ENCODE measurements at places on chromosomes 6 and 20. TPM values are rescaled to one million over a fixed set of nuclear protein-coding genes. Genes with fewer than 3 reads are reported as not detected.

DNA sequence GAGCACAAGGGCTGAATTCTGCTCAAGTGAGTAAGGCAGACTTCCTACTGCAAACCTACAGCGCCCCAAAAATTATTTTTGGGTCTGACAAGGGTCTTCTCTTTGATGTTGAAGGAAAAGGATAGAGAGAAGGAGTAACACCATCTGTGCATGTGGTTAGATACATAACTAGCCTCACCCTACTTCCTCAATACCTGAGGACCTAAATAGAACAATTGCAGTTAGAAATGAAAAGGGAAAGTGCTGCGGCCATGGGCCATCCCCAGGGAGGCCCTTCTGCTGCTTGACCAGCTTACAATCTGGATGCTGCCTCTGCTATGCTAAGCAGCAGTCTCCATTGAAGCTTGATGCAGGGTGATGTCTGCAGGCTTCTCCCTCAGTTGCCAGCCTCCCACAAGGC is 63.2 kb upstream of the ARMH2 start:
- peak overlapping the region; percentile 78 for H3K27ac ChIP-seq
- H3K4me3 ChIP-seq: no peak overlapping the region
- no peak for DNase-seq
- no peaks in the 10 kb centered on the region for H3K27me3 ChIP-seq

- H3K27me3 ChIP-seq: no peaks in the 10 kb centered on the region
- no peaks in the 10 kb centered on the region for H3K36me3 ChIP-seq
- no peak overlapping the region for H3K27ac ChIP-seq
- H3K4me3 ChIP-seq: no peak overlapping the region
- no peak for DNase-seq
Measured at GRCh38 chr6:67642582-67642981, 992.5 kb upstream of the ADGRB3 start.

RSPH4A gene
- 0.18 TPM for total RNA-seq

OR2H2 gene
- not detected for total RNA-seq

DNA sequence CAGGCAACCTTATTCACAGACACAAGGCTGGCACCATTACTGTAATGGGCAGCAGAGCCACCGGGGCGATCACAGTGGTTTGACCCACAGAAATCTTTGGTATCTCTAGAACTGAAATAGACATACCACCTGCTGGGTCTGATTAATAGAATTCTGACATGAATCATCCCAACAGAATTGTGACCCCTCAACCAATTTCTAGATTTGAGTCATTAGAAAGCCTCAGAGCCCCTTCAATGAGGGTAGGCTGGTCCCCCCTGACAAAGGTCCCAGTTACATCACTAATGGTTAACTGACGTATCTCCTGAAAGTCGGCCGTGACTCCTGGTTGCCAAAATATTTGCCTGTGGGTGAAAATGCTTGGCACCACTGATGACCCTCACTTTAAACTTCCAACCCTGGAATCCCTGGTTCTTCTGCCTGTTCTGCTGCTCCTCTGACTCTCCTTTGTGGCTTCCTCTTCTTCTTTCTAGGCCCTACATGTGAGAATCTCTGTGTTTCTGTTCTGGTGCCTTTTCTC is 124.9 kb upstream of the ARID1B start:
- no peak overlapping the region for H3K4me3 ChIP-seq
- H3K4me1 ChIP-seq: peaks cover 12% of the 10 kb centered on the region
- peaks cover 17% of the 10 kb centered on the region for H3K27me3 ChIP-seq
- H3K27ac ChIP-seq: no peak overlapping the region

GRCh38 chr6:67265996-67266921 is 1368.8 kb upstream of the ADGRB3 start:
- H3K4me3 ChIP-seq: no peak overlapping the region
- DNase-seq: no peak
- H3K36me3 ChIP-seq: no peaks in the 10 kb centered on the region
- H3K4me1 ChIP-seq: no peaks in the 10 kb centered on the region

DNA sequence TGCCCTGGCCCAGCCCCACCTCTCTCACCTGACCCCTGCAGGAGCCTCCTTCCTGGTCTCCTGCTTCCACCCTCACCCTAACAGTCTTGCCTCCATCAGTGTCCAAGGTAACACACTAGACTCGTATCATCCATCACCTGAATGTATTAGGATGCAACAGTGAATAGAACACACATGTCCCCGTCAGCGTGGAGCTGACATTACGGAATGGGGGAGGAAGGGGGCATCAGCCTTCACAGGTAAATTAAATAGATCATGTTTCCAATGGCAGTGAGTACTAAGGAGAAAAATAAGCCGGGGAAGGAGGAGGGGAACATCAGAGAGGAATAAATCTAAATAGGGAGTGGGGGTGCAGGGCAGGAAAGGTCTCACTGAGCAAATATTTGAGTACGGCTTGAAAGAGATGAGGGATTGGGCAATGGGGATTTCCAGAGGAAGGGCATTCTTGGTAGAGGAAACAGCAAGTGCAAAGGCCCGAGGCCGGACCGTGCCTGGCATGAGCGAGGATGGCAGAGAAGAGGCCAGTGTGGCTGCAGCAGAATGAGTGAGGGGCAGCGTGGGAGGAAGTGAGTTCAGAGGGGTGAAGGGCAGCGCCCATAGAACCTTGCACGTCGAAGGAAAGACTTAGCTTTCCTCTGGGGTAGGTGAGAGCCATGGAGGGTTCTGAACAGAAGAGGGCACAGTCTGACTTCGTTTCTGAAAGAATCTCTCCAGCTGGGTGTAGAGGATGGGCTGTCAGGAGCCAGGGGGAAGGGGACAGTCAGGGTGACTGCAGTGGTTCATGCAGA is 110.1 kb upstream of the PTPN1 start:
- no peak overlapping the region for H3K4me3 ChIP-seq
- H3K4me1 ChIP-seq: peaks cover 6% of the 10 kb centered on the region
- peaks cover 26% of the 10 kb centered on the region for H3K27me3 ChIP-seq
- H3K36me3 ChIP-seq: no peaks in the 10 kb centered on the region
- no peak overlapping the region for H3K27ac ChIP-seq

TRAPPC3L gene
- total RNA-seq: not detected

LY6G6F gene
- not detected for total RNA-seq

DNA sequence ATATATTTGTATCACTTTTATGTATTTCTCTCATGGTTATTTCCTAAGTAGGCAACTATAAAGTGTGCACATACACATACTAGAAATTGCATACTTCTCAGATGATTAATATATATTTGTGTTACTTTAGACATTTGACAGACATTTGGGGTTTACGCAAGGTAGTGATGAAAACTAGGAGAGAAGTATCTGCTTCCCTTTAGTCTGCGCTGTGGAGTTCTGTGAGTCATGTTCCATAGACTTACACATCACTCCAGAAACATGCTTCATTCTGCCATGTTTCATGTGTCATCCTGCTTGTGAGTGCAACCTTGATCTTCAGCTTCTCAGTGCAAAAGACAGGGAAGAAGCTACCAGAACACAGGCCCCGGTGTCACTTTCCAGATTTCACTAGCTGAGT is 200.7 kb upstream of the BMP2 start:
- no peaks in the 10 kb centered on the region for H3K27me3 ChIP-seq
- no peak for DNase-seq
- H3K4me3 ChIP-seq: no peak overlapping the region

DNA sequence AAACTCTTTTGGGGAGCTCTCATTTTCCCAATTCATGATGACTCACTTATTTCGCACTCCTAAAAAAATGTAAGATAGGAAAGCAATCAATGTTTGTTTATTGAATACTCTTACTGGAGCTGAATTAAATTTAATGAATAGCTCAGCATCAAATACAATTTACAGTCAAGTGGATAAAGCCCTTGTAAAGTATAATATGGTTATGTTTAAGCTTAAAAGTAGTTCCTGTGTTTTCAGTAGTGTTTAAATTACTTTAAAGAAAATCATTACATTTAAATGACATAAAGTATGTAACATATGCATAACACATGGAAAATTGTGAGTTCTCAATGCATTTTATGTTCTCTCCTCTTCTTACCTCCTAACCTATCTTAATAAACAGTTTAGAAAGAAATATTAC is at the start of gene OR2B3:
Gene OR2B3, minus strand, starts transcription at position 101 of the 400 bp plus-strand sequence. Its CDS starts 65 bp downstream, at position 36.
- no peaks in the 10 kb centered on the region for H3K36me3 ChIP-seq
- no peak for DNase-seq
- no peak within 1 kb of the TSS for H3K27ac ChIP-seq
- no peak within 1 kb of the TSS for H3K4me3 ChIP-seq

DNA sequence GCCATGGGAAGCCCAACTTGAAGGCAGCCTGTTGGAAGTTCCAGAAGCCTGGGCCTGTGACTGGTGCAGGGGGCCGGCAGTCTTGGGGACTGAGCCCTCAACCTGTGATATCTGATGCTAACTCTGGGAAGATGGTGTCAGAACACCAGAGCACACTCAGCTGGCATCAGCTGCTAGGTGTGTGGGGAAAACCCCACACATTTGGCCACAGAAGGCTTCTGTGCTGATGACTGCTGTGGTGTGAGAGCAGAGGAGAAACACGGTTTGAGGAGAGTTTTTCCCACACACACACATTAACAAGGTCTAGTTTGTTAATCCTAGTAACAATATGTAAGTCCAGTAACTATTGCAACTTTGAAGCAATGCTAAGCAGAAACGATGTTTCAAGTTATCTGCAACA is 78.0 kb downstream of the PSMB1 start:
- no peaks in the 10 kb centered on the region for H3K4me1 ChIP-seq
- H3K36me3 ChIP-seq: no peaks in the 10 kb centered on the region
- no peak for DNase-seq
- peaks cover 14% of the 10 kb centered on the region for H3K27me3 ChIP-seq
- no peak overlapping the region for H3K27ac ChIP-seq

DNA sequence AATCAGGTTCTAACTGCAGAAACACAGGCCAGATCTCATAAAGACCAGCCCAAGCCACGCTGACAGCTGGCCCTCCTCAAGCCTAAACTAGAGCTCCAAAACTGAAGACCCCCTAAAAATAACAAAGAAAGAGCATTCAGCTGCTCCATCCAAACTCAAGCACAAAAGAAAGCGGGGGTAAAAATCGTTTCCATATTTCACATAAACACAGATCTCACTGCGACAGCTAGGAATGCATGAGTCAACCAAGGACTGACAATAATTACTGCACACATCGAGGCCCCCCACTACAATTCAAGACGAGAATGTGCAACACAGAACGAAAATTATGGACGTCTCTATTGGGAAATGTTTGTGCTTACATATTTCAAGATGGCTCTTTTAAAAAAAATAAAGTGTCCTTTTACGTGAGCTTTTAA is 31.1 kb downstream of the CNKSR3 start:
- H3K36me3 ChIP-seq: no peaks in the 10 kb centered on the region
- no peak for DNase-seq
- no peak overlapping the region for H3K27ac ChIP-seq
- H3K4me1 ChIP-seq: no peaks in the 10 kb centered on the region
- no peak overlapping the region for H3K4me3 ChIP-seq
- H3K27me3 ChIP-seq: peaks cover 7% of the 10 kb centered on the region

DNA sequence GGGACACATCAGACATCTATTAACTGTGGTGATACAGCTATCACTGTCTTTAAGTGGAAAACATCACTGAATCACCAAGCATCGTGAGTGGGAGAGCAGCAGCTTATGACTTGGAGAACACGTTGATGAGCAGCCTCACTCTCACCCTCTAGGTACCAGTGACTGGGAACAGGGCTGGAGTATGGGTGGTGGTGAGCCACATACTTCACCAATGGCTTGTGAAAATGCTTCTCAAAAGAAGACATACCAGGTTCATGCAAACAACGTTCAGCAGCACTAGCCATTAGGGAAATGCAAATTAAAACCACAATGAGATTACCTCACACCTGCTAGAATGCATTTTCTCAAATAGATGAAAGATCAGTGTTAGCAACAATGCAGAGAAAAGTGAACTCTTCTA is 25.3 kb downstream of the SNX5 start:
- H3K4me3 ChIP-seq: no peak overlapping the region
- peaks cover 74% of the 10 kb centered on the region for H3K36me3 ChIP-seq
- no peak overlapping the region for H3K27ac ChIP-seq
- H3K4me1 ChIP-seq: peaks cover 25% of the 10 kb centered on the region

ATP9A gene
- total RNA-seq: 0.05 TPM

GRCh38 chr6:96652552-96652951 is 89.6 kb downstream of the FHL5 start:
- no peaks in the 10 kb centered on the region for H3K36me3 ChIP-seq
- no peak for DNase-seq
- H3K27ac ChIP-seq: no peak overlapping the region

DNA sequence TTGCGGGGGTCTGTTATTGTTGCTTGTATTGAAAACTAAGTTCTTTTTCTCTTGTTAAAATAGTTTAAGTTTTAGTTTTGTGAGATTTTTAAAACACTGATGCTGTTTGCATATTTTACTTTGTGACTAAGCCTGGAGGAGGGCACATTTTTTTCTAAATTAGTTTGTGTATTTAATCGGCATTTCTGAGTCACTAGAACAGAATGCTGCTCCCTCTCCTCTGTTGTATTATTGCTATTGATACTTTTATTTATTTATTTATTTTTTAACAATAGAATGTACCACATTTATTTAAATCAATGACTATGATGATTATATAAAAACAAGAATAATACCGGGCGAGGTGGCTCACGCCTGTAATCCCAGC is 5.1 kb upstream of the FAM50B start:
- H3K4me3 ChIP-seq: no peak overlapping the region
- H3K36me3 ChIP-seq: no peaks in the 10 kb centered on the region
- H3K4me1 ChIP-seq: peaks cover 9% of the 10 kb centered on the region
- H3K27me3 ChIP-seq: peaks cover 5% of the 10 kb centered on the region

- DNase-seq: no peak
- H3K4me1 ChIP-seq: peaks cover 3% of the 10 kb centered on the region
- no peak overlapping the region for H3K27ac ChIP-seq
- no peak overlapping the region for H3K4me3 ChIP-seq
Measured at GRCh38 chr6:127539272-127539671, 20.1 kb upstream of the MTCL3 start.

- no peak for DNase-seq
- H3K4me3 ChIP-seq: no peak overlapping the region
- H3K36me3 ChIP-seq: no peaks in the 10 kb centered on the region
- no peak overlapping the region for H3K27ac ChIP-seq
- peaks cover 63% of the 10 kb centered on the region for H3K27me3 ChIP-seq
- H3K4me1 ChIP-seq: no peaks in the 10 kb centered on the region
Measured at GRCh38 chr20:9516234-9516871, 2.0 kb downstream of the LAMP5 start.

DNA sequence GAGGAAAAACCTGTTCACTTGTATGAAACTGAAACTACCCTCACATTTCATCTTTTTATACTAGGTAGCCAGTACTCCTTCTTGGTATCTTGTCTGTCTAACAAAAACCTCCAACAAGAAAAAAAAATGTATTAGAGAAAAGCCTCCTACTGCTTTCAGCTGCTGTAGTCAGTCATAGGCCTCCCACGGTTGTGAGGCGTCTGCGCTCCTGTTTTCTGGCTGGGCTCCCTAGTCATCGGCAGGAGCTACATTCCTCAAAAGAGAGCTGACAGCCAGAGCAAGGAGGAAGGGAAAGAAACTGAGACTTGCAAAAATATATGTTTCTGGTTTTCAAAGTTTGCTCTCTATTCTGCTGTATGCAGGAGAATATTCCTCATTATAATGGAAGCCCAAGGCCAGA is 517.0 kb downstream of the LMBRD1 start:
- no peak for DNase-seq
- no peaks in the 10 kb centered on the region for H3K36me3 ChIP-seq
- no peak overlapping the region for H3K27ac ChIP-seq
- no peaks in the 10 kb centered on the region for H3K27me3 ChIP-seq
- no peak overlapping the region for H3K4me3 ChIP-seq
- no peaks in the 10 kb centered on the region for H3K4me1 ChIP-seq

- H3K27ac ChIP-seq: no peak overlapping the region
- no peak for DNase-seq
- peaks cover 42% of the 10 kb centered on the region for H3K4me1 ChIP-seq
- H3K36me3 ChIP-seq: no peaks in the 10 kb centered on the region
- peaks cover 2% of the 10 kb centered on the region for H3K27me3 ChIP-seq
- no peak overlapping the region for H3K4me3 ChIP-seq
Measured at GRCh38 chr6:14658886-14659561, 541.5 kb downstream of the CD83 start.

TMEM170B gene
- 0.89 TPM for total RNA-seq

All from activated CD8-positive, alpha-beta T cell treated with anti-CD3 and anti-CD28 coated beads, Interleukin-2, amount 10 ng/mL, durations not matched to agents 7 days and 5 days (primary cell).